ENCODE measurements at places on chromosomes 16 and 17.

DNA sequence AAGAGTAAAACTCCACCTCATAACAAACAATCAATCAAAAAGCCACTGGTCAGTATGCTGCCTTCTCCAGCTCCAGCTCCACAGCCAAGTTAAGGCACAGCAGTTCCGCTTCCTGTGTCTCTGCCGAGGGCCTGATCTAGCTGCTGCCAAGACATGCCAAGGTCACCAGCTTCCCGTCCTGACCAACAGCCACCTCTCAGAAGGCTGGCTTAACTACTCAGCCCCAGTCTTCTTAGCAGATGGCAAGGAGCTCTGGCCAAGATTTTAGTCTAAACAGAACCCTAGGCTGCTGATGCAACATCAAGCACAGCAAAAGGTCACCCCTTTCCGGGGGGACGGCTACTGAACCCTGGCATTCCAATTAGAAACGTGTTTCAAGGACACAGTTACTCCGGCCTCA, 17.7 kb upstream of the MNT start:
- no peak for DNase-seq

GRCh38 chr16:81073560-81074330, 3.3 kb downstream of the C16orf46 start:
- no peak for DNase-seq

GRCh38 chr16:69463876-69464275, 39.5 kb downstream of the CYB5B start:
- no peak for DNase-seq

DNA sequence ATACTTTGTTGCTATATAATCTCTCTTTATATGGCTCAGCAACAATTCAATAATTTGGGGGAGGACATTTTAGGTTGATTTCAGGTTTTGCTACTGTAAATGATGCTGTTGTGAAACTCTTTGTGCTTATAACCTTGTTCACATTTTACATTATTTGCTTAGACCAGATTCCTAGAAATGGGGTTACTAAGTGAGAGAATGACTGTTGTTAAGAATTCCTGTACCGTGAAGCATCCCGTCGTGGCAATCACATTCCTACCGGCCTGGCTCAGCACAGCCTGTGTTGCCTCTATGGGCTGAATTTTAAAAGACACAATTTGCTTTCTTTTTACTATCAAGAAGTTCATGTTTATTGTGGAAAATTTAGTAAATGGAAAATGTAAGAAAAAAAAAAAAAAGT, 31.4 kb downstream of the B9D1 start:
- DNase-seq, result no peak

- peak; percentile 71 for DNase-seq
These were observed 1.7 kb upstream of the MAZ start for GRCh38 chr16:29804455-29805231.

DNA sequence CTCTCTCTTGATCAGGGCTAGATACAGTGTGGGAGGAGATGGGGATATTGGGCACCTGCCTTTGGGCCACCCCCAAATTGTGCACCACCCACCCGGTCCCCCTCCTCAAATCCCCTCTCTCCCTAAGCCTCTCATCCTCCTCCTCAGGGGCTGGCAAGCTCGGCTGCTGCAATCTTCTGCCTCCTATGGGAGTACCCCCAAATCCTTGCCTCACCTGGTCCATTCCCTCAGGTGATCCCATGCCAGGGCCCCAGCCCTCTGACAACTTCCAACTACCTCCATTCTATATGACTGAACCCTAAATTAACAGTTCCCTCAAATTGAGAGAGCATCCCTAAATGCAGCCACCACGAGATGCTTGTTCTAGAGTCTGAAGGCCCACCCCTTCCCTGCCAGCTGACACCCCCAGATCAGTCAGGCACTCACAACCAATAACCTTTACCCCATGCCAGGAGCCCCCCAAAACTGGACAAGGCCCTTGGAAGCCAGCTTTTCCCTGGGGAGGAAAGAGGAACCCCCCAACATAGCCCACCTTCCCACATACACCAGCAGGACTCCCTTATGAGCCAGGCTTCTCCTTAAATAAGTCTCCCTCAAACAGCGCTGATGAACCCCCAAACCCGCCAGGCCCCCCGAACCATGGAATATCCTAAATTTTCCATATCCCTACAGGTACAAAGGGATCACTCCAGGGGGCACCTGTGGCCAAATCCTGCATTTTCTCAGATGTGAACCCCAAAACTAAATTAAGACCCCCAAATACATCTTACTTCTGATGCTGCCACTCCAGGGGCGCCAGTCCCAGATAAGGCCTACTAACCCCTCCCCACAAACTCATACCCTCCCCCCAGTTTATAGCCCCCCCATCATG, 3.2 kb downstream of the DLG4 start:
- no peak for DNase-seq

DNA sequence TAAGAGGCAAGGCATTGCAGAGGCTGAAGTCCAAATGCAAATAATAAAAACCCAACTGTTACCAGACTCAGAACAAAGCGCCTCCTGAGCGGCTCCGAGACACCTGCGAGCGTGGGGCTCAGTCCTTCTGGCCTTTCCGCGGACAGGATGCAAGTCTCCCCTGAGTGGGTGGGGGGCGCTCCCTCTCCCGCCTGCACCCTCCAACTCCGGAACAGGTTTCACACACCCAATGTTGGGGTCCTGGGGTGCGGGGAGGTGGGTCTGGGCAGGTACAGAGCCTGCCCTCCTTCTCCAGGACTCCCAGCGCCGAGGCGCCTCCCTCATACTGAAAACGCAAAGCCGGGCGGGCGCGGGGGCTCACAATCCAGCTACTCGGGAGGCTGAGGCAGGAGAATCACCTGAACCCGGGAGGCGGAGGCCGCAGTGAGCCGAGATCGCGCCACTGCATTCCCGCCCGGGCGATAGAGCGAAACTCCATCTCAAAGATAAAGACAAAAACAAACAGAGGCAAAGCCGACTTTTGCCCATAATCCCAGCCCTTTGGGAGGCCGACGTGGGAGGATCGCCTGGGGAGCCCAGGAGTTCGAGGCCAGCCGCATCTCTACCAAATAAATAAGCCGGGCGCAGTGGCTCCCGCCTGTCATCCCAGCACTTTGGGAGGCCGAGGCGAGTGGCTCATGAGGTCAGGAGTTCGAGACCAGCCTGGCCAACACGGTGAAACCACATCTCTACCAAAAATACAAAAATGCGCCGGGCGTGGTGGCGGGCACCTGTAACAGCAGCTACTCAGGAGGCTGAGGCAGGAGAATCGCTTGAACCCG, 893 bp downstream of the GINS2 start:
- no peak for DNase-seq

DNA sequence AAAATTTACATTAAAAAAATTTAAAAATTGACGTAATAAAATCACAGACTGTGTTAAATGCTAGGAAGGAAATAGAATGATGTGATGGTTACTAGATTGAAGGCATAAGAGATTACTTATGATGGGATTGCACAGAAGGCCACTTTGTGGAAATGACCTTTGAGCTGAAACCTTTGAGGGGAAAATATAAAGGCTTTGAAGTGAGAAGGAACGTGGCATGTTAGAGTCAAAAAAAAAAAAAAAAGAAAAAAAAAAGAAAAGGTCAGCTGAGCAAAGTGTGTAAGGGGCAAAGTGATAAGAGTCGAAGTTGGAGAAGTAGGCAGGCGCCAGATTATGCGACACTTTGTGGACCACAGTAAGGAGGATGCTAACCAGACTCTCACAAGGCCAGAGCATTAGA, 3.6 kb upstream of the PSMD11 start:
- no peak for DNase-seq

DNA sequence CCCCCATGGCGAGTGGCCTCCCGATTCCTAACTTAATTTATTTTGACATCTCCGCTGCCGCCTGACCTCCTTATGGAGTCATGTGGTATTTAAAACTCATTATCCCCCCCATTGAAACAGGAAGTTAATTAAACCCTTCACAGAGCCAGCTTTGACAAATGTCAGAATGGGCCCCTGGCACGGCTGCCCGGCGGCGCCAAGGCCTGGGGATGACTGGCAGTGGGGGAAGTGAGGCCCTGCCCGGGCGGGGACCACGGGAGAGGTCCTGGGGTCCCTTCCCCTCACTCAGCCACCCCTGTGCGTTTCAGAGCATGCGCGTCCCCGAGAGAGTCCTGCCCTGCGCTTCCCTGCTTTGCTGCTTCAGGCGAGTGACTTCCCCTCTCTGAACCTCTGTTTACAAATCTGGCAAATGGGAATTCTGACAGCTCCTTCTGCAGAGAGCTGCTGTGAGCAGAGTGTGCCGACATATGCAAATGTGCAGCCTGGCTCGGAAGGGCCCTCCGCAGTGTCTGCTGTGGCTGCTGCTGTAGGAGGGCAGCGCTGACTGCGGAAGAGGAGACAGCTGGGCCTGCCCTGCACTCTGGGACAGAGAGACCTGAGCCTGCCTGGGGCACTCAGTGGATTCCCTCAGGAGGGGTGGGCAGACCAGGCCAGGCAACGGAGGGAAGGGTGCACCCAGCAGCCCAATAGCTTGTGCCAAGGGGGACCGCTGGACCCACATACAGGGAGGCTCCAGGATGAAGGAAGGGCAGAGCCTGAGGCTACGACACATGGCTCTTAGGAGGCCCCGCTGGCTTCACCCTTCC, 4.4 kb upstream of the ZFPM1 start:
- DNase-seq, result no peak

GRCh38 chr16:1340730-1341494, 7.5 kb downstream of the BAIAP3 start:
- DNase-seq, result no peak

DNA sequence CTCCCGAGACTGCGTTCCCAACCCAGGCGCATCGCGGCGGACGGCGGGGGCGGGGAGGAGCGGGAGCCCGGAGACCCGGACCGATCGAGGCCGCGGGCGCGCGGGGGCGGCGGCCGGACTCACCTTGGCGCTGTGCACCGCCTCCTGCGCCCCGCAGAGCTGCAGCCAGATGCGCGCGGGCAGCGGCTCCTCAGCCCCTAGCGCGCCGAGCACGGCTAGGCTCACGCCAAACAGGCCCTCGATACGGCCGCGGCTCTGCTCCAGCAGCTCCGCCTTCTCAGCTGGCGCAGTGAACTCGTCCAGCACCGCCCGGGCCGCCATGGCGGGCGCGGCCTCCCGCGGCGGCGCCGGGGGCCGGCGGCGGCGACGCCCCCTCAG, 339 bp downstream of the N4BP1 start:
- no peak for DNase-seq

GRCh38 chr17:8126491-8127066, 2.7 kb upstream of the HES7 start:
- no peak for DNase-seq

DNA sequence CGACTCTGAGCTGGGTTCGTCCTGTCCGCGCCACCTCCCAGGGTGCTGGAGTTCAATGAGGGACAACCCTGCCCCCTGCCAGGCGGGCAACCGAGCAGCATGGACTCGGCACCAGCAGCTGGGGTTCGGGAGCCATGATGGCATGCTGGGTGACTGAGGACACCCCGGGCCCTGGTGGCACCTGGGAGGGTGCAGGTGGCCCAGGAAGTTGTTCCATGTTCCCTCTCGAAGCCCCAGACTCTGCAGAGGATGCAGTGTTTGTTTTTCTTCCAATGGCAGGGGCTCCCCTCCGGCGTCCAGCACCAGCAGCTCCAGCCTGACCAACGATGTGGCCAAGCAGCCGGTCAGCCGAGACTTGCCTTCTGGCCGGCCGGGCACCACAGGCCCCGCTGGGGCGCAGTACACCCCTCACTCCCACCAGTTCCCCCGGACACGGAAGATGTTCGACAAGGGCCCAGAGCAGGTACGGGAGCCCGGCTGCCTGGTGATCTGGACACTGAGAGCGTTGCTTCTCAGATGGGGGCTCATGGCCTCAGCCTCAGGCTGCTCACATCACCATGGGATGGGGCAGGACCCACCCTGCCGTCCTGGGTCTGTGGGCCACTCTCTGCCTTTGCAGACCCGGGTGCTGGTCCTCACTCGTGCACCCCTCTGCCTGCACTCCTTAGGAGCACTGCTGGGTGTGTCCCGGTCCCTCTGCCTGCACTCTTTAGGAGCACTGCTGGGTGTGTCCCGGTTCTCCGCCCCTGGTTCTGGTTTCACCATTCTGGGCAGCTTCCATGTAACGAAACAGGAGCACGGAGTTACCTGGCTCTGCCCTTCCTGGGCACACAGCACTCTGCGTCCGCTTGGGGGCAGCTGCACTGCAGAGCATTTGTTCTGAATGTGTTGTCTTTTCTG, 68.2 kb upstream of the CHMP6 start:
- no peak for DNase-seq

DNA sequence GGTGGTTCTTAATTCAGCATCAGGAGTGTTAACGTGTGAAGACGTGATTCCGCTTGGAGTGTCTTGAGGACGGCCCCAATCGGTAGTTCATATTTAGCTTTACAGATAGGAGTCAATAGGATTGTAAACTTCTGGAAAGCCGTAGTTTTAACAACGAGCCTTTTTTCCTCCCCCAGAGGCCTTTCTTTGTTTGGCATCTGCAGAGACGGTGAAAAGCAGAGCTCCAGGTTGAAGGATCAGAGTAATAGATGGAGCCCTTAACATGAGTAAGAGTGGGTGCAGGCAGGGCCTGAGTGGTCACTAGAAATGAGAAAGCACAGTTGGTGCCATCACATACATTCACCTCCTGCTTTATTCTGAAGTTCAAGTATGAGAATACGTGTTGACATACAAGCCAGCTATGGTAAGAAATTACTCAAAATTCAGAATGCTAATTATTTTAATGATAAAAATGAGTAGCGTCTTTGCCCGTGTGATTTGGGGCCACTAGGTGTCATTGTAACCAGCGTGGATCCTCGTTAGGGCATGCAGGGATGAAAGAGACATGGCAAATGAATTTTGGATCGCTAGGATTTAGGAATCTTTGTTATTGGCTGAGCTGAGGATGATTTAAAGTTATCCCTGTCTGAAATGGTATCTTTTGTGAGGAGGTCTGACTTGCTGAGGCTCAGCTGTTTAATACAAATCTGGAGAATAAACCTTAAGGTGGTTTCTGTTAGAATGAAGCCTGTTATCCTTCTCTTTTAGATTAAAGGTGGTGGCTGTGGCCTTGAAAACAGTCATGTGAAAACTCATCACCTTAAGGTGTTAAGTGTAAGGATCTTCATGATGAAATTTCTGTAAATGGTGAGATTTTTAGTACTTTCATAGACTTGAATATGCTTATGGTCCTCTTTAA, 18.6 kb downstream of the PRCD start:
- DNase-seq, result no peak

GRCh38 chr17:65447823-65448222, 113.6 kb downstream of the AXIN2 start:
- DNase-seq, result no peak

GRCh38 chr17:50539762-50540559, 7.0 kb upstream of the SPATA20 start:
- peak; percentile 83 for DNase-seq

- no peak for DNase-seq
These were observed 423.5 kb downstream of the MAF start for GRCh38 chr16:79177018-79177417.

DNA sequence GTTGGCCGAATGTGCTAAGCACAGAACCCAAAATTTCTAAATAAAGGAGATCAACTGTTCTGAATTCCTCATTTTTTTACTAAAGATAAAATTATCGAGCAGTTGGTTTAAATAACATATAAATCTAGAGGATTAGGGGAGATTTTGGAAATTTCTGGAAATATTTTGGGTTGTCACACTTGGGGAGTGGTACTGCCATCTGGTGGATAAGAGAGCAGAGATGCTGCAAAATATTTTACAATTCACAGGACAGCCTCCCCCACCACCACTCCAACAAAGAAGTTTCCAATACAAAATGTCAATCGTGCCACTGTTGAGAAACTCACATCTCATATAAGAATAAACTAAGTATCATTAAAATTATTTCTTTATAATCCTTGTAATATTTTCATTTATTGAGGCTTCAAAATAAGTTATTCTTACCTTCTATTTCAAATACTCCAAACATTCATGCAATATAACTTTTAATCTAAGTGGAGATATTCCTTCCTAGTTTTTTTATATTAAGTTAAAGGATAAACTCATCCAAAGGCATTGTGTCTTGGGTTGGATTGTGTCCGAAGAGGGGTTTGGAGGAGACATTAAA, 17.0 kb upstream of the ABCA8 start:
- DNase-seq, result no peak
